ENCODE measurements at places on chromosomes 7 and 10.

DNA sequence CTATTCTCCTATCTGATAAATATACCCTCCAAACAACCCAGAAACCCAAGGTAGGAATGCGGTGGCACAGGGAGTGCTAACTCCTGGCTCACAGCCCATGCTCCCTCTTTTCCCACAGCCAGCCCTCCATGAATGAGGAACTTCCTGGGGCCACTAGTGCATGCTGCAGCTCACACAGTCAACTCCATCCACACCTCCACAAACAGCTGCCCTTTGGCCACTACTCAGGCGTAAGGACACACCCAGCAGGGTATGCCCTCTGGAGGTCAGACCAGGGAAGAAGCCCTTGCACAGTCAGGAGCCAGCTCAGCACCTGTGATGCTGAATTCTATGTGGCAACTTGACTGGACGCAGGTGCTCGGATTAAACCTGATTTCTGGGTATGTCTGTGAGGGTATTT, 85.2 kb upstream of the PIK3CG start:
- peak; percentile 69 for DNase-seq

DNA sequence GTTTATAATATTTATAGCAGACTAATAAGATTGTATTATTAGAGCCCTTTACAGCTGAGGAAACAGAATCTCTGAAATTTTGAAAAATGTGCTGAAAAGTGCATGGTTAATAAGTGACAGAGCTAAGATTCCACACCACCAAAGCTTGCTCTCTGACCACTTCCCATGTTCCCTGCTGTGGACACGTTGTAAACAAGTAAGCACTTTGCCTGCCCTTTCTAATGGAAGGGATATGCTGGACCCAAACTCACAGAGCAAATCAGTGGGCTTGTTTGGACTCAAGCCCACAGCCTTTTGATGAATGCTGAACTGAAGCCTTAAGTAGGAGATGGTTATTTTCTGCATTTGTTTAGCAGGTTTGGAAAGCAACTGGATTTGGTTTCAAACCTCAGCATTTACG, 214.0 kb upstream of the TMEM72 start:
- no peak for DNase-seq

GRCh38 chr10:127151981-127152699, 44.3 kb downstream of the INSYN2A start:
- no peak for DNase-seq

DNA sequence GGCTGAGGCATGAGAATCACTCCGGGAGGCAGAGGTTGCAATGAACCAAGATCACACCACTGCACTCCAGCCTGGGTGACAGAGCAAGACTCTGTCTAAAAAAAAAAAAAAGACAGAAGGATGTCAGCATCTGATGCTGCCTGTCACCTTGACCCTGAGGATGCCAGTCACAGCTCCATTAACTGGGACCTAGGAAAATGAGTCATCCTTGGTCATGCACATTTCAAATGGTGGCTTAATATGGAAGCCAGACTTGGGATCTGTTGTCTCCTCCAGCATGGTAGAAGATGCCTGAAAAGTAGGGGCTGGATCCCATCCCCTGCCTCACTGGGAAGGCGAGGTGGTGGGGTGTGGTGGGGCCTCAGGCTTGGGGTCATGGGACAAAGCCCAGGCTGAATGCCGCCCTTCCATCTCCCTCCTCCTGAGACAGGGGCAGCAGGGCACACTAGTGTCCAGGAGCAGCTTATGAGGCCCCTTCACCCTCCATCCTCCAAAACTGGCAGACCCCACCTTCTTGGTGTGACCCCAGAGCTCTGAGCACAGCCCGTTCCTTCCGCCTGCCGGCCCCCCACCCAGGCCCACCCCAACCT, 1.3 kb downstream of the NOS3 start:
- DNase-seq: no peak

DNA sequence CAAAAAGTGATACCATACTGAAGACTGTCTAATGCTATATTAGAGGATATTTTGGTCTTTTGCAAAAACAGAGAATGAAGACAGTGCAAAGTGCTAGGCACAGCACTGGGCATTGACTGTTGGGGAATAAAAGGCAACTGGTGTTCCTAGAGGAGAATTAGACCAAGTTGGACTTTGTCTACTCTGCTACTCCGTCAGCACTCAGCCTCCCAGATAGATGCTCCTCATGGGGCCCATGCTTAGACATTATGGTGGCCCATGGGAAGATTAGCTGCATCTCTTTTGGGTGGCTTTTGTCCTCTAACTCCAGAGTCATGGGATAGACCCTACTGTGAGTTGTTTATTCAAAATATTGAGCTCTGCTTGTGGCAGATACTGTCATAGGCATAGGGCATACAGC, 113.5 kb downstream of the RBM20 start:
- DNase-seq: peak; percentile 28

DNA sequence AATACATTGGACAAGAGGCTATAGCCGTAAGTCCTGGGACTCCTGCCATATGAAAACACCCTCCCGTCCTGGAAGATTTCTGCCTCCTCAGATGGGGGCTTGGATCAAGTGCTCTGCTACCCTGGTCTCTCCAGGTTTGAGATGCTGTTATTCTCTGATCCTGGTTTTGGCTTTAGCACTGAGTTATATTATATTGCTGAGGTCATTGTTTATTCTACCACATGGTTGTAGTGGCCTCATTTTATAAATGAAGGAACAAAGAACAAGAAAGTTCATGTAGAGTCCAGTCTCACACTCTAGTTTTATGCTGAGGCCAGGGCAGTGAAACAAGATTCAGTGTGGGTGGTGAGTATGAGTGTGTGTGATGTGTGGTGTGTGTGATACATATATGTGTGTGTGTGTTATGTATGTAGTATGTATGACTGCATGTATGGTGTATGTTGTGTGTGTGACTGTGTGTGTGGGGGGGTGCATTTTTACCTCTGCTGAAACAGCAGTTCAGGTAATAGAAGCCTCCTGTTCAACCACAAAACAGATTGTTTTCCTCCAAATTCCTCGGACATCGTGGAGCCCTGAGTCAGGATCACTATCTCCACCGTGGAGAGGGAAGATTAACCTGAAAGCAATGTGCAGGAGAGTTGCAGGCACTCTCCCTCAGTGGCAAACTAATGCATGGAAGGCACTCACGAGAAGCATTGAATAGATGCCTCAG, 80.7 kb downstream of the C7orf25 start:
- DNase-seq: no peak

GRCh38 chr10:69712342-69712741, 82.3 kb downstream of the FAM241B start:
- DNase-seq: no peak

DNA sequence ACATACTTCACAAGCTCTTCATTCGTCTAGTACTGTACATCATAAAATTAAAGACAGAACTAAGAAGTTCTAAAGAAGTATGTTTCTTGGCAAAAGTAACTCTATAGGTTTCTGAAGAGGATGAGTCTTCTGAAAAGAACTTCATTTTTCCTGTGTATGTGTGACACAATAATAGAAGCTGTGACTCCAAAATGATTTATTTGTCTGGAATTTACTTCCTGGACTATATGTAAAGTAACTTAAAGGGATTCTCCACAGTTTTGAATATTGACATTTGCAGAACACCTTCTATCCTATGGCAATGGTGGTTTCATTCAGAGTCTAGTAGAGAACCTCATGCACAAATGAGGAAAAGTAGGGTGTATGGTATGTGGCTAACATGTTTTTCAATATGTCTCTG, 19.8 kb upstream of the CLDN12 start:
- no peak for DNase-seq

DNA sequence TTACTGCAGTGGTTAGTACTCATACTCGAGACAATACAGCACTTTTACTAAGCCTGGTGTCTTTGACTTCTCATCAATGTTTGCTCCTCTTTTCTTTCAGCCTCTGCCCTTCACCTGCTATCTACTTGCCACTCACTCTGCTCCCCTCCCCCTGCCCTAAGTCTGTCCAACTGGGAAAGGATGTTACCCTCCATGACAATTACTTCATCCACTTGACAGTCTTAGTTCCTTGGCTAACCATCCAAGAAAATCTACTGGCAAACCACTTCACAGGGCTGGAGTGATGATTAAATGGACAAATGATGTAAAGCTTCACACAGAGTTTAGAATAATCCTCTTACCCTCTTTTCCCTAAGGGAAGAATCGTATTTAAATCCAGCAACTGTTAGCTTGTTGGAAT, 8.2 kb upstream of the DLD start:
- DNase-seq: no peak

- no peak for DNase-seq
Measured at GRCh38 chr7:18407385-18407784, 88.2 kb upstream of the HDAC9 start.
